ENCODE measurements at places on chromosomes 3 and 15.

DNA sequence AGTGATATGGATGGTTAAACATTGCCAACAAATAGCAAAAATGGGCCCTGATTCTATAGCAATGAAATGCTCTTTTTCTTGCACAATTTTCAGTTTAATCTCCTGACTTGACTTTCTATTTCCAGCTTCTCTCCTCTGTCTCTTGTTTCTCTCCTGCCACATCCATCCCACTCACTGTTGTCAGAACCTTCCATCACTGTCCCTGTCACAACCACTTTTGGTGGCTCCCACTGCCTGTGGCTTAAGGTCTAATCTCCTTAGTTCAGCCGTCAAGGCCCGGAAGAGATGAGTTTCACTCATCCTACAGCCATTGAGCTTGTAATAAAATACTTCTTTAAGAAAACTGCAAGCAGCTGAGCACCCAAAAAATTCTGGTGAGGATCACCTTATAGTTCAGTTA, 19.5 kb downstream of the SLC7A14 start:
- DNase-seq, result no peak

- no peak for DNase-seq
These were observed 70.1 kb downstream of the UQCC5 start for GRCh38 chr3:52606373-52607085.

- DNase-seq, result no peak
These were observed 59.3 kb upstream of the CHMP2B start for GRCh38 chr3:87167628-87168456.

GRCh38 chr3:56800130-56800831, 1.5 kb downstream of the ARHGEF3 start:
- peak; percentile 24 for DNase-seq

DNA sequence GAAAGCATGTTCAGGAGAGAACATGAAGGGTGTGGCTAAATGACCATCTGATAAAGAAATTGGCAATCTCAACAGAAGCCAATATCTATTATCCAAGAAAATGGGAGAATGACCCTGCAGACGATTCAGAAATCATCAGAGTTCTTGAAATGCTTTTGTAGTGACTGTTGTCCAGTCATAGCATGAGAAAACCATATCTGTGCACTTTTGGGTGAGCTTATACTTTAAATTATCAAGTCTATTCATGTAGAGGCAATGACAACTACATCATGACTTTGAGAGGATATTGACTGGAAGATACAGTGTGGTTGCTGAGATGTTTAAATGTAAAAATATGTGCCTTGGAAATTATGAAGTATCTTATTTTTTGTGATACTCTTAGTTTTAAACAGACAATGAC, 57.6 kb upstream of the AZI2 start:
- DNase-seq, result no peak

GRCh38 chr15:79853492-79854328, 43.1 kb downstream of the MTHFS start:
- peak; percentile 31 for DNase-seq

GRCh38 chr3:97504463-97504862, 260.1 kb upstream of the ARL6 start:
- no peak for DNase-seq

GRCh38 chr15:49044766-49045606, 1.3 kb downstream of the SECISBP2L start:
- DNase-seq, result no peak

GRCh38 chr3:183880121-183880520, 4.6 kb downstream of the PARL start:
- DNase-seq, result no peak

GRCh38 chr15:63457379-63457778, 47.0 kb upstream of the USP3 start:
- DNase-seq, result no peak

GRCh38 chr3:16871915-16872842, 12.6 kb upstream of the PLCL2 start:
- no peak for DNase-seq

GRCh38 chr3:175383371-175383770, 524.2 kb downstream of the NAALADL2 start:
- DNase-seq, result no peak

GRCh38 chr3:39181408-39182335, 10.7 kb downstream of the XIRP1 start:
- DNase-seq, result no peak

GRCh38 chr3:68751888-68752287, 180.5 kb downstream of the TAFA4 start:
- no peak for DNase-seq

GRCh38 chr15:74821091-74821789, 5.2 kb upstream of the CPLX3 start:
- DNase-seq, result no peak

DNA sequence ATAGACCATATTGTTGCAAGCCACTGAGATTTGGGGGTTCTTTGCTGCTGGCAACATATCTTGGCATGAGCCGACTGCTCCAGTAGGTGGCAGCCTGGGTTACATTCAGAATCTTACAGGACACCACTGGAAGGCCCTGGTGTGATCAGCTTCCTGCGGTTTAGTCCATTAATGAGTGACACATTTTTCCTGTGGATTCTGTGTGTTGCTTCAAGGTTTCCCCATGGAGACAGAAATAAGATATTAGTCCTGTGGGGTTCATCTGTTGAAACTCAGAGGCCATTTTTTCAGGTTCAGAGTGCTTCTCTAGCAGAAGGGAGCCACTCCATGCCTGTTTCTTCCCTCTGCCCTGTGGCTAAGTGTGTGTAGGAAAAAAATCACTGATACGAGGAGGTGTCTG, 116.2 kb downstream of the MFSD1 start:
- DNase-seq, result peak; percentile 9

DNA sequence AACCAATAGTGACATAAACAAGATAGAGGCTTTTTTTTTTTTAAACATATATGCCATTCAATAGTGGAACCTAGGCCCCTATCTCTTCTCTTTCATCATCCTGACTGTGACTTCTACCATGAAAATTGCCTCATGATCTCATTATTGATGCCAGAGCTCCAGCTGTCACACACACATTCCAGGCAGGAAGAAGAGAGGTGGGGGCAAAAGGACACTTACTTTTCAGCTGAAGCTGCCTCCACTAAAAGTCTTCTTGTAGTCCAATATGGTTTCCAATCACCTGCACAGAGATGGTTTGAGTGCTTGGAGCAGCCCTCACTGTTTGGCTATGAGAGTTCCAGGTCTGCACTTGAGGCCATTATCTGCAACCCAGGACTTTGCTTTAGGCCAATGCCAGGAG, 45.0 kb downstream of the CLEC3B start:
- DNase-seq, result no peak

GRCh38 chr15:36814708-36815107, 235.3 kb downstream of the CDIN1 start:
- no peak for DNase-seq

- DNase-seq, result no peak
These were observed 372.1 kb upstream of the ARHGEF26 start for GRCh38 chr3:153749070-153749610.

DNA sequence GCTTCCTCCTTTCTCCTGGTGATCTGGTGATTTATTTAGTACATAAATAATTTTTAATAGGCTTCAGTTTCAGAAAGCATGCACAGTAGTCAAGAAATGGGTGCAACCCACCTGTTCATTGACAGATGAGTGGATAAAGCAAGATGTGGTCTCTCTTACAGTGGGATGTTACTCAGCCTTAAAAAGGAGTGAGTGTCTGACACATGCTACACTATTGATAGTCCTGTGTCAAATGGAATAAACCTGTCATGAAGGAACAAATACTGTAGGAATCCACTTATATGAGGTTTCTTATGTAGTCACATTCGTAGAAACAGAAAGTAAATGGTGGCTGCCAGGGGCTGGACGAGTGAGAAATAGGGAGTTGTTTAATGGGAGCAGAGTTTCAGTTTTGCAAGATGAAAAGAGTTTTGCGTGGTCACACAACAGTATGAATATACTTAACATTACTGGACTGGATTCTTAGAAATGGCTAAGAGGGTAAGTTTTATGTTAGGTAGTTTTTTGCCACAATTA, 56.0 kb upstream of the PPARG start:
- no peak for DNase-seq

GRCh38 chr3:4776399-4776979, 202.7 kb upstream of the BHLHE40 start:
- DNase-seq, result no peak

DNA sequence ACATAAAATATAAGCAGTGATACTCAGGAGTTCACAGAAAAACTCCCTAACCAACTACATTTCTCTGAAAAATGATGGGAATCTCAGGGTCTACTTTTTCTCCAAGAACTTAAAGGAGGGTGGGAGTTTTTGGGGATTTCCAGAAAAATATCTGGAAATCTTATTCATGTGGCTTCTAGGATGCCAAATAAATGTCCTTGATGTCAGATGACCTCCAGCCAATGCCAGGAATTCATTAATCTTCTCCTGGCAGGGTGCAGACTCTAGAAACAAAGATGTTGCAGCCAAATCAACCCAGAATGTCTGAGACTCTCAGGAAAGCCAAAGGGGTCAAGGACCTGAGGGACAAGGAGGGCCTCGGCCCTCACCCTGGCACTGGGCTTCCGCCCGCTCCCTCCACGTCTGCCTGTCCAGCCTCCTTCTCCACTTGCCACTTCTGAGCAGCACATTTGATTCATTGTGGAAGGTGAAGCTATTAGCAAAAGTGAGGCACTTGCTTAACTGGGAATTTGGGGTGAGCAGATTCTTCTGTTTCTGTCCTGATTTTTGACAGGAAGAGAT, 61.9 kb upstream of the HEG1 start:
- no peak for DNase-seq

GRCh38 chr15:33243393-33243792, 48.9 kb upstream of the FMN1 start:
- DNase-seq, result no peak

- DNase-seq, result no peak
These were observed 1.2 kb upstream of the FAM81A start for GRCh38 chr15:59436774-59437141.

GRCh38 chr3:171262431-171262830, 197.8 kb downstream of the TNIK start:
- DNase-seq, result no peak

GRCh38 chr3:171108066-171108465, 81.5 kb upstream of the SLC2A2 start:
- no peak for DNase-seq

DNA sequence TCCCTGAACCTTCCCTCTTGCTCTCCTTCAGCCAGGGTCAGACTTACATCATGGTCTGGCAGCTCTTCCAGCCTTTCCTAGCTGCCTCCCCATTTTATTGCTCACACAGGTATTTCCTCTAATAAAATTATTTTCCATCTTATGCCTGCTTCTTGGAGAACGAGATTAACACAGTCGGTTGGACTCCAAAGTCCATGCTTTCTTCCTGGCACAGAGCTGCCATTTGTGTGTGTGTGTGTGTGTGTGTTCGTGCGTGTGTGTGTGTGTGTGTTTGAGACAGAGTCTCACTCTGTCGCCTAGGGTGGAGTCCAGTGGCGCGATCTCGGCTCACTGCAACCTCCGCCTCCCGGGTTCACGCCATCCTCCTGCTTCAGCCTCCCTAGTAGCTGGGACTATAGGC, 15.5 kb downstream of the FSD2 start:
- no peak for DNase-seq

DNA sequence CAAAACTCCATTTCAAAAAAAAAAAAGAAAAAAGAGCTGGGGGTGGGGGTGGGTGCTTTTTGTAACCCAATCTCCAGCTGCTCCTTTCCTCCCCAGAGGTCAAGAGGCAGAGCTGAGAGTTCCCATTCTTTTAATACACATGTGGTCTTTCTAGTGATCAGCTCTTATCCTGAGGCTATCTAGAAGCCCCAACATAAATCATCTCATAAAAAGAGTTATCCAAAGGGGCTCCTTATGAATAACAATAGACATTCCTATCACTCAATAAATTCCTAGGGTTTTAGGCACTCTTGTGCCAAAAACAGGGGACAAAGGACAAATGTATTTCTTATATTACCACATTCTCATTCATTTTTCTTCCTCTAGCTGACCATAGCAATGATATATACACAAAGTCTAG, 25.1 kb upstream of the GAP43 start:
- no peak for DNase-seq

DNA sequence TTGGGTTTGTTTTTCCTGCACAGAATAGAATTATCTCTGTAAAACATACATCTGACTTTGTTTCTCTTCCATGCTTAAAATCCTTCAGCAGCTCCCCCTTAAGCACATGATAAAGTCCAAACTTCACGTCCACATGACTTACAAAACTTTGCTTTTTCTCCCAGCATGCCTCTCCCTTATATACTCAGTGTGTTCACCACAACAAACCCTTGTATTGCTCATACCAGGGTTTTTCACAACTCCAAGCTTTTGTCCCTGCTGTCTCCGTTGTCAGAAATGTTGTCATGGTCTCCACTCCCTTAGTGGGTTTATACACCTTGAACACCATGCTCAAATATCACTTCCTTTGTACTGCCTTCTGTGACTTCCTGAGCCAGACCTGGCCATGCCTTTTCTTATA, 91.1 kb upstream of the MITF start:
- DNase-seq, result no peak

GRCh38 chr3:55189359-55189801, 261.5 kb upstream of the LRTM1 start:
- no peak for DNase-seq

DNA sequence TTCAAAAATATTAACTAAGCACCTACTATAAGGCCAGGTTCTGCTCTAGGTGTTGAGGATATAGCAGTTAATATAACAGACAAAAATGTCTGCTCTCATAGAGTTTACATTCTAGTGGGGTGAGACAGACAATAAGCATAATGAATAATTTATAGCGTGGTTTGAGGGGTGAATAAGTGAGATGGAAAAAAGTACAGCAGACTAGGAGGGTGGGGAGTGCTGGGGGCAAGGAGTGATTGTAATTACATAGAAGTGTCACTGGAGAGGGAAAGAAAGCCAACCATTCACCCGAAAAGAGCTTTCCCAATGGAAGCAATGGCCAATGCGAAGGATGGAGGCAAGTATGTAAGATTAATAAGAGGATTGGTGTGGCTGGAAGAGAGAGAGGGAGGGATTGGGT, 552.9 kb upstream of the KCNMB2 start:
- DNase-seq, result no peak

DNA sequence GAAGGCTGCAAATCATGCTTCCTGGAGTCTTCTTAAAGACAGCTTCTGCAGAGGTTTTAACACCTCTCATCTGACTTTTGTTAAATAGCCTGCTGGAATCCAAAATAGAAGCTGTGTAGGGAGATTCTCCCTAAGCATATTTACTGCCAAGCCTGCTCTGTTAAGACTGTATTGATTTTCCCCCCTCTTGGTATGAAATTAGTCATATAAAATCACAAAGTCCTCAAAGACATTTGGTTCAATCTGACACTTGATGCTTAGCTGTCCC, 94.6 kb downstream of the ITPR1 start:
- no peak for DNase-seq

GRCh38 chr3:167409611-167410010, 29.5 kb upstream of the ZBBX start:
- no peak for DNase-seq

GRCh38 chr3:110895054-110895453, 176.6 kb upstream of the NECTIN3 start:
- no peak for DNase-seq

DNA sequence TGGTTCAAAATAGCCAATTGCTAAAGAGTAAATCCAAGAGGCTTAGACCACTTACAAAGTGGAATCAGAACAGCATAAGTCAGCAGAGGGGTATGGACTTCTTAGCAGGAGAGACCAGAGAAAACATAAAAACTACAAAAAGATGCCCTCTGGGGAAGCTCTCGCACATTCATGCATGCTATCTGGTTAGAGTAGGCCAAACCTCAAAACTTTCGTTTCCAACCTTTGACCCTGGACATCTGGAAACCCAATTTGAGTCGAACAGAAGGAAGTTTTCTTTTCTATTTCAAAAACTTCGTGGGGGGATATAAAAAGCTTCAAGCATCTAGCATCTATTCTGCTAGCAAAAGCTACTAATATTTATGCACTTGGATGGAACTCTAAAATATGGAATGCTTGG, 523.9 kb upstream of the AGTR1 start:
- DNase-seq, result no peak
